Natural killer cell (primary cell): ENCODE measurements at places on chromosomes 5 and 9. TPM values are rescaled to one million over a fixed set of nuclear protein-coding genes. Genes with fewer than 3 reads are reported as not detected.

SLC6A3 gene
- total RNA-seq = not detected

SYK gene
- total RNA-seq = 104 TPM

ATOSB gene
- total RNA-seq = 23.9 TPM

FOXD4L4 gene
- total RNA-seq = not detected

GAS1 gene
- total RNA-seq = 1.0 TPM

SLC34A3 gene
- total RNA-seq = not detected

ANXA2R gene
- total RNA-seq = 38.0 TPM

STK10 gene
- total RNA-seq = 879 TPM

CDH9 gene
- not detected for total RNA-seq

CBY3 gene
- not detected for total RNA-seq

SHC3 gene
- 0.08 TPM for total RNA-seq

FRRS1L gene
- not detected for total RNA-seq

SLC36A2 gene
- total RNA-seq = not detected

TSSK1B gene
- not detected for total RNA-seq

PDE6A gene
- total RNA-seq = not detected

GDF9 gene
- 0.78 TPM for total RNA-seq

RFX3 gene
- total RNA-seq = 30.6 TPM

NDOR1 gene
- 36.0 TPM for total RNA-seq

MRPL36 gene
- 17.1 TPM for total RNA-seq

AK8 gene
- 0.21 TPM for total RNA-seq

HMCN2 gene
- total RNA-seq = not detected

INPP5E gene
- 12.1 TPM for total RNA-seq

DNLZ gene
- 24.6 TPM for total RNA-seq

ORM2 gene
- not detected for total RNA-seq

GABRA6 gene
- not detected for total RNA-seq

NR5A1 gene
- total RNA-seq = not detected

COL23A1 gene
- total RNA-seq = 0.15 TPM

ZNF346 gene
- 27.9 TPM for total RNA-seq
